ENCODE measurements at places on chromosomes 7 and 10.

GRCh38 chr7:138237995-138238394, 161.7 kb downstream of the AKR1D1 start:
- DNase-seq = no peak

GRCh38 chr10:132324186-132324585, 7.8 kb upstream of the LRRC27 start:
- DNase-seq = no peak

GRCh38 chr7:18290223-18290622, 205.3 kb upstream of the HDAC9 start:
- DNase-seq = no peak

GRCh38 chr7:7552199-7552598, 14.5 kb upstream of the MIOS start:
- no peak for DNase-seq

DNA sequence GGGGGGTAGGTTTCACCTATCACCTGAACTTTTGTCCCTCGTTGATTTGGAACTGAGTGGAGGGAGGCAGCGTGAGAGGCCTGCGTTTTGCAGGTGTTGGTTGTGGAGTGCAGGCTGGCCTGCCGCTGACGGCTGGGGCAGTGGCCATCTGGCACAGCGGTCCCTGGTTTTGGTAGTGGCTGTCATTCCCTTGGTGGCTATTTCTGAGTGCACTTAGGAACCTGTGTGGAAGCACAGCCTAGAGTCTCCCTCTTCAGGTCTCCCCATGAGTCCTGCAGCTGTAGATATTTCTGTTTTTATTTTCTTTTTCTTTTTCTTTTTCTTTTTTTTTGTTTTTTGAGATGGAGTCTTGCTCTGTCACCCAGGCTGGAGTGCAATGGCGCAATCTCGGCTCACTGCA, 129.2 kb downstream of the CUL2 start:
- DNase-seq = no peak

GRCh38 chr7:130736298-130736900, 2.4 kb upstream of the KLF14 start:
- no peak for DNase-seq

DNA sequence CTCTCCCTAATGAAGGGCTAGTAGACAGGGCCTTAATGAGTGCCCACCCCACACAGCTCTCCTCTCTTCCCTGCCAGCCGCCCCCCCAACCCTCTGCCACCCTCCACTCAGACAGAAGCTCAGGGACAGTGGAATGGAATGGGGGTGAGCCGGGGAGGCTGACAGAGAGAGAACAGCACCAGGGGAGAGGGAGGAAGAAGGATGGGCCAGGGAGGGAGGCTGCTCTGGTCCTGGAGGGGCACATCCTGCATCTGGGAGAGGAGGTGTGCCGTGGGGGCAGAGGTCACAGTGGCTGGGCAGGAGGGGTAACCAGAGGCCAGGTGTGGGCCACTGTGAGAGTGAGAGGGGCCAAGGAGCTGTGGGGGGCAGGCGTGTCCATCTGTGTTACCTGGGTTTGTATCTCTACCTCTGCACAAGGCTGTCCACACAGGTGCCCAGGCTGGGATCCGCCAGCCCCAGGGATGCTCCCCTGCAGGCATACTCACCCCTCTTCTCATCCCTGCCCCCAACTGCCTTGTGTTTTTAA, 2.4 kb downstream of the NYAP1 start:
- no peak for DNase-seq

DNA sequence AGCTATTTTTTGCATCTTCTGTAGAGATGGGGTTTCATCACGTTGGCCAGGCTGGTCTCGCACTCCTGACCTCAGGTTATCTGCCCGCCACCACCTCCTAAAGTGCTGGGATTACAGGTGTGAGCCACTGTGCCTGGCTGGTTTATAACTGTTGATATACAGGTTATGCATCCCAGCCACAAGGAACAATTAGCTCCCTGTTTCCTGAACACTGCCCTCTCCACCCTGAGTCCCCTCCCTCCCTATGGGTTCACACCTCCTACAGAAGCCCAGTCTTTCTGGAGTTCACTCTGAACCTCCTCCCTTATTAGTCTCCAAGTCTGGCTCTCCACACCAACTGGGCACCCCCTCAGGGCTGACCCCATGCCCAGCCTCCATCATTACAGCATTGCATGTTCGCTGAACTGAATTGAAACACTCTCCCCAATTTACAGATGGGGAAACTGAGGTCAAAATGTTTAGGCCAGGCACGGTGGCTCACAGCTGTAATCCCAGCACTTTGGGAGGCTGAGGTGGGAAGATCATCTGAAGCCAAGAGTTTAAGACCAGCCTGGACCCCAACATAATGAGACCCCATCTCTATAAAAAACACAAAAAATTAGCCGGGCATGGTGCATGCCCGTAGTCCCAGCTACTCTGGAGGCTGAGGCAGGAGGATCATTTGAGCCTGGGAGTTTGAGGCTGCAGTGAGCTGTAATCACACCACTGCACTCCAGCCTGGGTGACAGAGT, 1.7 kb upstream of the CLIP2 start:
- no peak for DNase-seq

GRCh38 chr10:119893074-119893473, 544 bp downstream of the SEC23IP start:
- DNase-seq = no peak

- DNase-seq = peak; percentile 60
Measured at GRCh38 chr7:143263266-143264195, at the start of gene GSTK1. TSS of gene GSTK1 (plus strand) at chr7:143263441. CDS start at chr7:143263514, 73 bp downstream.

DNA sequence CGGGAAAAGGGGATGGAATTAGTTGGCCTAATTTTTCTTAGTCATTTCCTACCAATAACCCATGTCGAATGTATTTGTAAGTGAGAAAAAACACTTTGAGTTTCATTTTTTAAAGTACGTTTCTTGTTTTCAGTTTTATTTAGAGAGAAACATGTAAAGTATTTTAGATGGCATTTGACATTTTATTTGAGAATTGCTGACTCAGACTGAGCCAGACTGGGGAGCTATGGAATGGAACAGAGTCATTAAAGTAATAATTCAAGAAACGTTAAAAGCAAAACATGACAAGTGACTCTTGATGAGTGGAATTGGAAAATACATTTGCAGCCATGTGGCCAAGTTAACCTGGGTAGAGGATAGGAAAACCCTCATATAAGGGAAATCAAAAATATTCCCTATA, 286.1 kb upstream of the NPSR1 start:
- no peak for DNase-seq
